DMS 273 treated with DMSO at 0.1 percent for 48 hours (cell line): ENCODE measurements at places on chromosomes 3 and 15.

DNA sequence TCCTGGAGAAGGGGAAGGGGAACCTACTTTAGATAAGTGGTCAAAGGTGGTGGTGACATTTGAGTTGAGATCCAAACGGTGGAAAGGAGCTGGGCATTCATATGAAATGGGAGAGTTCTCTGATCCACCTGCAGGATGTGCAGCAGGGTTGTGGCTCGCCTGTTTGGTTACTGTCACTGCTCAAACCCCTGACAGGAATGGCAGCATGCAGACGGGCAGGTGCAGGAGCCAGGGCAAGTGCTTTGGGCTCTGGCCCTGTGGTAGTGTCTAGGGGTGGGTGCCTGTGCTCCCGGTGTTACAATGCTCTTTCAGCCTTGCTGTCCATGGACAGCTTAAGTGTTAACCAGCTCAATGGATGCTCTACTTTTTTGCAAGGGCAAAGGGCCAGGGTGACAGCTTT, 18.5 kb downstream of the PAQR9 start:
- DNase-seq = no peak

DNA sequence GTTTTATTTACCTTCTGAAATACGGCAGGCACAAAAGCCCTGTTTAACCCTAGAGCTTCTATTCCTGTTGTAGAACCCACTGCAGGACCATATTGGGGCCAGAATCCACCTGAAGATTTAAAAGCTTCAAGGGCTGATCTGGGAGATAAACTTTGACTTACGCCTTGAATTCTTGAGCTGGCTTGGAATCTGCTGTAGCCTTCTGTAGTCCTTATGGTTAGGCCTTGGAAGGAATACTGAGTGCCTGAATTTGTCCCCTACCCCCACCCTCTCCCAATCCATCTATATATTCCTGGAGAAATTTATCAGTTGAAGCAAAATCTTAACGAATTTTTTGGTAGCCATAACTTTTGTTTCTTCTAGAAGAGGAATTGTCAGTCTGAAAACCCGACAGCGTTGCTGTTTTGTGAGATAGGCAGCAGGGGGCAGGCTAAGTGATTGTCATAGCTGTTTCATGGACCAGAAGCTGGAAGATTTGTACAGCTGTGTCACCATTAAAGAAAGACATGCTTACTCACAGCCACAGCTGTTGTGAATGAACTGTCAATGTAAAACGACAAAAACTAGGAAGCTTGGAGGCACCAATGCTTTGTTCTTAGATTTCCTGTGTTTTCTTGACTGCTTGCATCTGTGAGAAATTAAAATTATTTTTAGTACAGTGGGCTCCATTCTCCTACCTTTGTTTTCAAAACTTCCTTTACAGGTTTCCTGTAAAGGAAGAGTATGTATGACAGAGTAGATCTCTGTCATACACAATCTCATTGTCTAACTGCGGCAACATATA, 12.8 kb downstream of the LXN start:
- peak; percentile 37 for DNase-seq

GRCh38 chr3:159964166-159964973, 24.3 kb upstream of the IL12A start:
- DNase-seq = no peak

DNA sequence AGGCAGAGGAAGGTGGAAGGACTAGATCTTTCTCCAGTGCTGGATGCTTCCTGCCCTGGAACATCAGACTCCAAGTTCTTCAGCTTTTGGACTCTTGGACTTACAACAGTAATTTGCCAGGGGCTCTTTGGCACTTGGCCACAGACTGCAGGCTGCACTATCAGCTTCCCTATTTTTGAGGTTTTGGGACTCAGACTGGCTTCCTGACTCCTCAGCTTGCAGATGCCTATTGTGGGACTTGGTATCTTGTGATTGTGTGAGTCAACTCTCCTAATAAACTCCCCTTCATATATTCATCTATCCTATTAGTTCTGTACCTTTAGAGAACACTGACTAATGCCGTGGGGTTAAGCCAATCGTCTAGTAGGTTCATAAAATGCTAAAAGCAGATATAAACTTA, 8.8 kb upstream of the B3GNT5 start:
- DNase-seq = no peak

DNA sequence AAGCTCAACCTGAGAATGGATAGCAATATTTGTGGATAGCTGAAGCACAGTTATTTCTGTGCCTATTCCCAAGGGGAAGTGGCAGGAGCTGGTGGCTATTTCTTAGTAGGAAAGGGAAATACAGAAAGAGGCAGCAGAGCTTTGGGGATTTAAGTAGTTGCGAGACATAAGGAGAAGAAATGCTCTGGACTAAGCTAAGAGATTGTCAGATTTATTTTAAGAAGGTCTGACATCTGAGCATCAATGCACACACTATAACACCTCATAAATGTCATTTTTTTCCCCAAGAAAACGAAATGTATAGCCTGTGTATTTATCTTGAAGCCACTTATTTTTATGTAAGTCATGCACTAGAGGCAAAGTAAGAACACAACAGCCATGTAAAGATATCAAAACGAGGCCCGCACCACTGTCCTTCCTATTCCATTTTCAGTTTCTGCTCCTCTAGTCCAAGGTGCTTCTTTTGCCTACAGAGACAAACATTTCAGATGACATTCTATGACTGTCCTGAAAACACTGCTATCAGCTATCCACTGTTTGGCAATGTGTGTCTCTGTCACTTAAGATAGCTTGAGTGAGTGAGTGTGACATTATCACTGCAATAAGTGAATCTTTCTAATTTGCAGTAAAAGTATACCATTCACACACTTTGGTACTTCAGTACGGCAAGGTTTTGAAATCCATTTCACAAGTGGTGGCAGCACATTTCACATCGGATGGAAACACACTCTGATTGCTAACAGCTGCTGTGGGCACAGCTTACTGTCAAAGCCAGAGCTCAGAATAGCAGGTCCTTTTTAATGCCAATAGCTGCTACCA, 62.7 kb upstream of the ICE2 start:
- no peak for DNase-seq

GRCh38 chr3:66407611-66408218, 93.1 kb downstream of the LRIG1 start:
- no peak for DNase-seq

DNA sequence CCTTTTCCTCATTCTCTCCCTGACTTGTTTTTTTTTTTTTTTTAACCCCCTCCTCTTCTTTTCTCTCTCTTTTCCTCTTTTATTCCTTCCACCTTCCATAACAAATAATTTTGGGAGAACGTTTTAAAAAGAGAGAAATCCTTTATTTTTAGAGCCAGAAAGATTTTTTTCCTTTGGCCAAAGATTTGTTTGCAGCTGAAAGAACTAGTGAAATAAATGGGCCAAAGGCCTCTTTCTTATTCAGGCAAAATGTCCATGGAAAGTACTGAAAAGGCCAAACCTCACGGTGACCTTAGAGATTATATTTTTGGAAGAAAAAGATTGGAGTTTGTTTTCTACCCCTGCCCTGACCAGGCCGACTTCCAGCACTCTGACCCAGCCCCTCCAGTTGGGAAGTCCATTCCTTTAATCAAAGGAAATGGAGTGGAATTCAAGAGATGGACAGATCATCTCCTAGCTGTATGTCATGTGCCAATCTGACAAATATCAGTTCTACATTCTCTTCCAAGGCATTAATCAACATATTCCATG, 214.3 kb upstream of the ADAMTS9 start:
- DNase-seq = no peak

- peak; percentile 72 for DNase-seq
Observed at GRCh38 chr3:57094575-57094974, 34.1 kb downstream of the SPATA12 start.

- peak; percentile 8 for DNase-seq
Observed at GRCh38 chr3:42547401-42547945, 34.3 kb downstream of the SEC22C start.

DNA sequence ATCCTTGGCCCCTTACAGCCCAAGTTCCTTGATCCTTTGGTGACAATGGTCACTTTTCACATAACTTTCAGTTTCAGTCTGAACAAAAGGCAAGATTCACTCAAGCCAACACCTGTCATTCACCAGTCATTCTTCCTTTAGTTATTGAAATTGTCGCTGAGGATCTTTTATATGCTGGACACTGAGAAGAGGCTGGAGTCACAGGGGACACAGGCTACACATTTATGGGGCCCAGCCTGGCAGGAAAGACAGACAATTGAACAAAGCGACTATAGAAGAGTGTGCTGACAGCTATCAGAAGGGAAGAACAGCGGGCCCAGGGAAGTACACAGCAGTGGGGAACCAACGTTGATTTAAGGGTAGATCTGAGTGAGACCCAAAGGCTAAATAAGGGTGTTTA, 69.8 kb upstream of the PROK2 start:
- DNase-seq = no peak
